ENCODE measurements at places on chromosomes 1 and 21.

GRCh38 chr1:166843769-166844596 lies 4.7 kb downstream of the POGK start:
- no peak for DNase-seq

DNA sequence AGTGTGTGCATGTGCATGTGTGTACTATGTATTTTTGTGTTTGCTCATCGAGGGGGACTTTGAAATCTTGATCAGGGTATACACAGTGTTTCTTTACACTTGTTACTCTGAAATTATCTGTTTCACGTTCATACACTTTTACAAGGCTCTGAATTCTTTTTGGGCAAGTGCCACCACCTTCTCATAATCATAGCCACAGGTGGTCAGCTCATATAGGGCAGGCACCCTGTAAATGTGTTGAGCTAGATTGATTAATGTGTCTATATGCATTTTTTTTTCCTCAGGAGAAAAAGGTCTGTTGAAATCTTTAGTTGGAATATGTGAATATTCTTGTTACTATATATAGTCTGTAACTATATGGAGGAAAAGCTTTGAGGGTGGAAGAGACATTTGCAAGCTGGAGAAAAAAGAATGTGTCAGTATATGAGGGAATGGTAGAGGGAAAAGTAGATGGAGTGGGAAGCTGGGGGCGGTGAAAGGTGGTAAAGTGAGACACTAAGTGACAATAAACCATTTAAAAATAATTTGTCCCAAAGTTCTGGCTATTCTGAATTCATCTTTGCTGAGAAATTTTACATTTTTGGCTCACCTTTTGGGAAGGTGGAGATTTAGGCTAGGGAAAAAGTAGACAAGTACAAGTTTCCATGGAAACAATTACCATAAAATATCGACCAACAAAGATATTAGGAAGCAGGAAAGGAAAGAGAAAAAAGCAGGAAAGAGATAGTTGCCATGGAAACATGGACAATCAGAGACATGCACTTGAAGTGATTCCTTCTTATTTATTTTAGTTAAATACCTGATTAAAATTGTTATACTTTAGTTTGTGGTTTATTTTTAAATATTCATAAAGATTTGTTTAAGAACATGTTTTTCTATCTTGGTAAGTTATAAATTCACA lies 277.5 kb downstream of the PDE4B start:
- no peak for DNase-seq

- DNase-seq: no peak
These were observed 112.5 kb upstream of the PAXBP1 start for GRCh38 chr21:32884062-32884461.

GRCh38 chr1:84282780-84283333 lies 18.7 kb upstream of the SAMD13 start:
- no peak for DNase-seq

GRCh38 chr1:180264595-180264994 lies 34.5 kb downstream of the LHX4 start:
- DNase-seq: no peak

GRCh38 chr1:234743791-234744611 lies 134.0 kb upstream of the IRF2BP2 start:
- DNase-seq: no peak

DNA sequence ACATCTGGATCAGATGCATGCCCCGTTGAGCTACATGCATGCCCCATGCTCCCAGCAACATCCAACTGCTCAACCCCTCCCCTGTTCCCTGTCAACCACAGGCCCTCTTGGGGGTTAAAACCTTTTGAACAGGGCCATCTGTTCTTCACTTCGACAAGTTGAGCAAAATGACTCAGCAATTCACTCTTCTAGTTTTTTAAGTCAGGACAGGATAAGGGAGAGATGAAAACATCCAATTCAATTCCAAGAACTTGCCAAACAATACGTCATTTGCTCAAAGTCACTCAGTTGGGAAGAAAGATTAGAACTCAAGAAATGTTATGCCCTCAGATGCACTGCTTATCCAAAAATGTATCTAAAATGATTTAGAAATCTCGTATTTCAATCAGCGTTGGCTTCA lies 46.1 kb upstream of the MTF2 start:
- no peak for DNase-seq

DNA sequence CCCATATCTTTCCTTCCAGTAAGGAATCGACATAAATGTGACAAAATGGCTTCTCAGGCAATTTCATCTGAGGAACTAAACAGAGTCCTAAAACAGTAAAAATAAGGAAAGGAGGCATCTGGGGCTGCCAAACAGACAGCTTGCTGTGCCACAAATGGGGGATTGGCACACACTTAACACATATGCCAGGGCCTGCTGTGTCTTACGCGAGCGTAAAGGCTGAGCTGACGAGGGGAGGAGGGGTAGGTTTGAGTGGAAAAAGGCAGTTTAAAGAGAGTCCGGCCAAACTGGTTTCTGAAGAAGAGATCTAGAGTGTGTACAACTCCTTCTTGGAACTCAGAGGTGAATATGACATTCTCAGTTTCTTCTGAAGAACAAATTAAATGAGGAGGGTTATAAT lies 244.1 kb upstream of the MAP1LC3C start:
- DNase-seq: no peak

DNA sequence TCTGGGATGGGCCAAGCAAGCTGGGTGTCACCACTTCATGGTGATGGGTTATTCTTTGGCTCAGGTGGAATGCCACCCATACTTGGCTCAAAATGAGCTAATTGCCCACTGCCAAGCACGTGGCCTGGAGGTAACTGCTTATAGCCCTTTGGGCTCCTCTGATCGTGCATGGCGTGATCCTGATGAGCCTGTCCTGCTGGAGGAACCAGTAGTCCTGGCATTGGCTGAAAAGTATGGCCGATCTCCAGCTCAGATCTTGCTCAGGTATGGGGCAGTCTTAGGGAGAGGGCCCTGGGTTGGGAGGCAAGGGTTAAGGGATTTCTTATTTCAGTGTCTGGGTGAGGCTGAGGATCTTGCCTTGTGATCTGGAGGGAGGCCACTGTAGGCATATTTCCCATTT lies 15.4 kb upstream of the NASP start:
- no peak for DNase-seq

DNA sequence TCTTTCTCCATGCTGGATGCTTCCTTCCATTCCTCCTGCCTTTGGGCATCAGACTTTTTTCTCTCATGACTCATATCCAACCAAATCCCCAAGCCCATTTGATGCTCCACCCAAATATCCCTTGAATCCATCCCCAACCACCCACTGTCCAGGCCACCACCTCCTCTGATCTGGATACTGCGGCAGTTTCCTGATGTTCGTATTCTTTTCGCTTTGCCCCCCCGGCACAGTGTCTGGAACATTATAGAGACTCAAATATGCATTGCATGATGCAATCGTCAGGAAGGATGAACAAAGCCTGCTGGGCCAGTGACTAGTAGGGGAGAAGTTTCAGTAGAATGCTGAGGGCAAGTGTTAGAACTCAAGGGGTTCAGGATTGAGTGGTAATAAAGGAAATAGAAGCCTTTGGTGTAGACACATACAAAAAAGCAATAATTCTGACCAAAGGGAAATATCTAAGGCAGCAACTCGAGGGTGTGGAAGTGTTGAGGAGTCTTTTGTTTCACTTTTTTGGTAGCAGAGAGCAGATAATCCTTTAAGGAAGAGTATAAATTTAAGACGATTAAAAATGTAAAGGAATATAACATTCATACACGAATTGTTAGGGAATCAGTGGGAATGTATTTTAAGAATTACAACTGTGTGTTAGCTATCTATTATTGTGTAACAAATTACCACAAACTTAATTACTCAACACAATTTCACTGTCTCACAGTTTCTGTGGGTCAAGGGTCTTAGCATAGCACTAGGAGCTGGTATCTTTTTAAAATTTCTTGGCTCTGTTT lies 7.5 kb downstream of the S100A11 start:
- no peak for DNase-seq

DNA sequence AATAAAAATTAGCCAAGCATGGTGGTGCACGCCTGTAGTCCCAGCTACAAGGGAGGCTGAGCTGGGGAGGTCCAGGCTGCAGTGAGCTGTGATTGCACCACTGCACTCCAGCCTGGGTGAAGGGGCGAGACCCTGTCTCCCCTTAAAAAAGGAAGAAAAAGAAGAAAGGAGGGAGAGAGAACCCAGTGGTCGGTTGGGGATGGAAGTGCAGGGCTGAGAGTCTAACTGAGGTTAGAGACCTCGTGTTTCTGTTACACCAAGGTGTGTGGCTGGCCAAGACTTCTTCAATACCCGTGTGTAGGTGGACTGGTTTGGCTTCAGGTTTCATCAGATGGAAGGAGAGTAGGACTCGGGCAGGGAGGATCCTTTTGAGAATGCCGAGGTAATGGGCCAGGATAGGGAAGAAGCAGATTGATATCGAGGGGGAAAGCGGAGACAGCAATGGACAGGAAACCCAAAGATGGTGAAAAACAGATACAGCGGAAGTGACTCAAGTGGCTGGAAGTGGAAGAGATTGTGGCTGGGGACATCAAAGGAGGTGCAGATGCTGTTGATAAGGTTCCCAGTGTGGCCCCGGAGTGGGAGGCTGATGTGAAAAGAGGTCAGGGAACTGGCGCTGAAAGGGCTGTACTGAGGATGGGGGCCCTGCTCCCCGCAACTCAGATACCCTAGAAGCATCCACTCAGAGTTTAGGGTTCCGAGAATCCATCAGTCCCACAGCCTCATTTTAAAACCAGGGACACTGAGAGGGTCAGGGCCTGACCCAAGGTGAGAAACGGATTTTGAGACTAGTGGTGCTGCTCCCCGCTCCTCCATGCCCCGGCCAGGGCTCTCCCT lies 681 bp upstream of the UBXN10 start:
- no peak for DNase-seq

GRCh38 chr1:221494670-221495069 lies 247.2 kb downstream of the DUSP10 start:
- DNase-seq: no peak

DNA sequence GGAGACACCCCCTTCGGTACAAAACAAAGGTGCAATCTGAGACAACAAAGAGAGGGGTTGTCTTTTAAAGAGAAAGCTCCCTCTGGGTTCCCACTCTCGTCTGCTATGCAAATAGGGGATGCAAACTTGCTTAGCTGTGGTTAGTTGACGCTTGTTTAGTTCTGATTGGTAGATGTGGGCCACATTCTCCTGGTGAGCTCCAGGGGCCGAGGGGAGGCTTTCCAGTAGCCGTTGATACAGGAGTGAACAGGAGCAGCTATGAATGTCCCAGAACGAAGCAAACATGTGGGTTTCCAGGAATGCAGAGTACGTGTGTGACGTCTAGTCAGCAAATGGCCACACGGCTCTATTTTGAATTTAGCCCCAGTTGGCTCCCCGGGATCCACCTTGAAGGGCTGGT lies 14.7 kb downstream of the TFF2 start:
- no peak for DNase-seq

DNA sequence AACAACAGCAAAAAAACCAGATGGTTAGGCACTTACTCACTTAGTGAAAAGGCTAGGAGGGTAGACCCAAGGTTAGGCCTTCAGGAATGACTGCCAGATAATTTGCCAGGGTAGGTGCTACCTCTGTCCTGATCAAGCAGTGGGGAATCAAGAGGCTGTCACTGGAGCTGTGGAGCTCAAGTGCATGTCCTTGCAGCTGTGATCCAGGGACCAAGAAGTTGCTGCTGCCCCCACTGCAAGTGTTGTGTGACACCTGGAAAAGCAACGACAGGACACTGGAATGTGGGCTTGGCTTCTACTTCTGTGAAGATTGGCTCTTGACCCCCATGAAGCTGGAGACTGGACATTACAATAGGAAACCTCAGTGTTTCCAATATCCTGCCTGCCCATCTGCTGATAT lies 72.1 kb downstream of the PEX14 start:
- no peak for DNase-seq

GRCh38 chr1:30132602-30133286 lies 590.6 kb downstream of the MATN1 start:
- DNase-seq: no peak

DNA sequence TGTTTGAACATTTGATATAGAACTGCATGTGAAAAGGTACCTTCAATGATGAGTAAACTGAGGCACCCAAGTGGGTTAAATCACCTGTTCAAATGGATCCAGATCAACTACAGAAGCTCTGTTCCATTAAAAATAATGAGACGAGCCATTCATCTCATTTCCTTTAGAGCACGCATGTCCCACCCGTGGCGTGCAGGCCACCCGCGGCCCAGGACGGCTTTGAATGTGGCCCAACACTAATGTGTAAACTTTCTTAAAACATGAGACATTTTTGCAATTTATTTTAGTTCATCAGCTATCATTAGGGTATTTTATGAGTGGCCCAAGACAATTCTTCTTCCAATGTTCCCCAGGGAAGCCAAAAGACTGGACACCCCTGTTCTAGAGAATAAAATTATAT lies 381.6 kb downstream of the DSCAM start:
- no peak for DNase-seq

- DNase-seq: no peak
These were observed 89.8 kb upstream of the TMEM51 start for GRCh38 chr1:15063783-15064182.

GRCh38 chr21:36820176-36821031 lies 121.5 kb downstream of the SIM2 start:
- DNase-seq: no peak

DNA sequence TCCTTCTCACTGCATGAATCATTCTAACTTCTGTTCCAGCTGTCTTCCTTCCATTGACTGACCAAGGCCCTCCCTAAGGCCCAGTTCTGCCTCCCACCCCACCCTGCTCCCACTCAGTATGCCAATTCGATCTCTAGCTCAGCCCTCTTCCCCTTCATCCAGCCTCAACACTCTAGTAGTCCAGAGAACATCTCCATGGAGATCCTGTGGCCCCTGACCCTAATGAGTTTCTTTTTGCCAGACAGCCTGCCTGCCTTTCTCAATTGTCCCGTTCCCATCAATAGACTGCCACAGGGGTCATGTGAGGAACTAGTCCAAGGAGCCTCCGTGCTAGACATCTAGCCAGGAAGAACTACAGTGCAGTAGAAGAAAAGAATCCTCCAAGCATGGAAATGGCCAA lies 26.4 kb downstream of the RRAGC start:
- no peak for DNase-seq

- DNase-seq: no peak
These were observed 32.9 kb downstream of the CD244 start for GRCh38 chr1:160829766-160830165.

DNA sequence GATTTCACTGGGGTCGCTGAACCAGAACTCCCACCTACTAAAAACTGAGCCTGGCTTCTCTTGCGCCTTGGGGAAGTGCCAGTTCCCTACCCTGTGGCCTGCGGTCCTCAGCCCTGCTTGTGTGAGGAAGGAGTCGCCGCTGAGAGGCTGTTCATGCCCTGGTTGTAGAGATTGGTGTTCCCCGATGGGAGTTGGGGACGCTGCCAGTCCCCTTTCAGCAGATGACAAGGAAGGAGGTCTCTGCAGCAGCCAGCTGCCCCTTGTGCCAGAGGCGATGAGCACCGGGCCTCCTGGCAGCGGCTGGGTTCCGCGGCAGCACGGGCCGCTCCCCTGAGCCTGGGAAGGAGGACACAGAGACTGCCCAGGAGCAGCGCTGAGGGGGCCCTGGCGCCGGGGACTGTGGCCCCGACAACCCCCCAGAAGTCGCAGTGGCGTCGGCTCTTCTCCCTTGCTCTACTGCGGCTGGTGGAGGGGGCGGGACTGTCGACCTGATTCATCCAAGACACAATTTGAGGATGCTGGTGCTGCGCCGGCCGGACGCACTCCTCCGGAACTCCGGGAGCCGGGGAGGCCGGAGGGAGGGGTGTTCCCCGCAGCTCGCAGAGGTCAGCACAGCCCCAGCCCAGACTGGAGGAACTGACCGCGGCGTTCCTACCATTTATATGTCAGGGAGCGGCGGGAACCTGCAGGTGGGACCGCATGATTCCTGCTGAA lies 12.0 kb upstream of the ADORA3 start:
- no peak for DNase-seq
